ENCODE measurements at places on chromosomes 12 and 14.

DNA sequence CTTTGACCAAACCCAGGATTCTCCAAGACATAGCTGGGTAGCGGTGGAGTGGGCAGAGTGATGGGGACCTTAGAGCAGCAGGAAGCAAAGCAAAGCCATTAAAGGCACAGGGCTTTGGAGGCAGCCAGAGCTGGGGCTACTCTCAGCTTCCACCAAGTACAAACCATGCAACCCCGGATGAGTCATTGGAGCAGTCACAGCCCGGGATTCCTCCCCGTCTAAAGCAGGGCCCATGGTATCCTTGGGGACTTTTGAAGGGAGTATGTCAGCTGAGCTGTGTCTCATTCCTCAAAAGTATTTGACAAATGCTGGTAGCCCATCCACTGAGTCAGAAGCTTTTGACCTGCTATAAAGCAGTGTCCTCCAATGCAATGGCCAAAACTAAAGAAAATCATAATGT is 9.7 kb upstream of the IFI27 start:
- DNase-seq, result no peak

DNA sequence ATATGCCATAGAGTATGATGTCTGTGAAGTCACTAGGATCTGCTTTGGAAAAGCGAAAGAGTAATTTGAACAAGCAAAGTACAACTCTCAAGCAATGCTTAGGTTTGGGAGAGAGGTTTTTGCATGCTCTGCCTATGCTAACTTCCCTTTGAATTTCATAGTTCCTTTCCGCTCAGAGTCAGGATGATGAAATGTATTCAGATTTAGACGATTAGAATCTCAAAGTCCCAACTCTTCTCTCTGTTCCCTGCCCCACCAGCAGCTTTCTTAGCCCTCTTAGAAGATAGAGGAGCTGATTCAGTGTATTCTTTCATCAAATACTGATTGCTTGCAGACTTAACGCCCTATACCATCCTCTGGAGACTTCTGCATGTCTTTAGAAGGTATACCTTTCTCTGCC is 11.5 kb downstream of the RAB5B start:
- no peak for DNase-seq

DNA sequence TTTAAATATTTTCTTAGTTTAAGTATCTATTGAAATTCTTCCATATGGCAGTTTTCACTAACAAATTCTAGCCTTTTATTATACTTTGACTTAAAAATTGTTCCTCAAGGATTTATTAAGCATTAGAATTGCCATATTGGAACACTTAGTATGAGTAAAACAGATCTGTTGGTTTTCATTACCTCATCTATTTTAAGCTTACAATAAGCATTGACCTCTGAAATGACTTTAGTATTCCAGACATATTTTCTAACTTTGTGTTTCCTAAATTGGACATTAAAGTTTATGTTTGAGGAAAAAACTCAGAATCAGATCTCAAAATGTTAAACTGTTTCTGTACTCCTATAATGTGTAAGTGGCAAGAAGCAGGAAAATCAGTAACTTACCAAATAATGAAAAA is 48.4 kb downstream of the CSRP2 start:
- no peak for DNase-seq

GRCh38 chr12:34379142-34379541 is 356.8 kb downstream of the ALG10 start:
- DNase-seq, result no peak
